A549 treated with AZD2906 at 1 μM for 4 hours (cell line): ENCODE measurements at places on chromosomes 12 and 14. TPM values are rescaled to one million over a fixed set of nuclear protein-coding genes. Genes with fewer than 3 reads are reported as not detected.

The RNASE1 gene
- total RNA-seq, result 0.10 to 0.36 TPM (median 0.18 TPM) in 4 of 5 replicates, not detected in the other

The PLA2G1B gene
- total RNA-seq, result 0.20 TPM in 1 of 5 replicates, not detected in the others

The FGD6 gene
- total RNA-seq, result 9.3 to 13.3 TPM (median 12.1 TPM) in 5 replicates

The LRP1-AS gene
- not detected in 5 replicates for total RNA-seq

The INHBC gene
- total RNA-seq, result 0.05 to 0.06 TPM (median 0.05 TPM) in 3 of 5 replicates, not detected in the others

The GNB3 gene
- 0.92 to 2.1 TPM (median 1.4 TPM) in 5 replicates for total RNA-seq
